ENCODE measurements at places on chromosomes 11 and 22.

DNA sequence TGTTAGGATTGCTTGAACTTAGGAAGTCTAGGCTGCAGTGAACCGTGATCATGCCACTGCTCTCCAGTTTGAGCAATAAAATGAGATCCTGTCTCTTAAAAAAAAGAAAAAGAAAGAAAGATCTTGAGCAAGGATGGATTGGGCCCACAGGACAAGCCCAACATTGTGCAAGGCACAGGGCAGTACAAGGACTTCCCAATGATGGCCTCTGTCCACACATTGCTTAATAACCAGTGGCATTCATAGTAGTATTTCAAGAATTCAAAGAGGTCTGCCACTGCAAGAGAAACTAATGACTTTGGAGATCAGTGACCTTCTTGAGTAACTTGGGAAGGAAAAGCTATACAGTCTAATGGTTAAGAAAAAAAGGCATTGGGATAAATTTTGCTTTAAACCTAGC, 44.6 kb downstream of the SEZ6L start:
- H3K36me3 ChIP-seq: no peaks in the 10 kb centered on the region
- no peaks in the 10 kb centered on the region for H3K4me1 ChIP-seq
- H3K27me3 ChIP-seq: no peaks in the 10 kb centered on the region

DNA sequence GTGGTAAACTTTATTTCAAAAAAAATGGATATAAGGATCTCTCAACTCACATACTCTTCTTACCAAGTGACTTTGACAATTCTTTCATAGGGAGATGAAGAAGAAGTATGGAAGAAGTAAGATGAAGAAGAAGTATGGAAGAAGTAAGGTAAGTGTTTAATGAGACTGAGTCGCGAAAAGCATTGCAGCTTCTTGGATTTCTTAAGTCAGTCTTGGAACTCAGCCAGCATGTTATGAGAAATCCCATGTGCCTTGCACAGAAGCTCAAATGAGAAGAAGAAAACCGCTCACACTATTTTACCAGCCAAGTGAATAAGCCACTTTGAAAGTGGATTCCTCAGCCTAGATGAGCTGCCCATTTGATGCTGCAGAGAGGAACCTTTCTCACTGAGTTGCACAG, 332.0 kb upstream of the CCDC179 start:
- H3K36me3 ChIP-seq: no peaks in the 10 kb centered on the region
- H3K27ac ChIP-seq: no peak overlapping the region
- H3K4me1 ChIP-seq: no peaks in the 10 kb centered on the region
- no peaks in the 10 kb centered on the region for H3K27me3 ChIP-seq
- DNase-seq: no peak

- H3K4me1 ChIP-seq: no peaks in the 10 kb centered on the region
- DNase-seq: no peak
- H3K36me3 ChIP-seq: no peaks in the 10 kb centered on the region
- no peak overlapping the region for H3K4me3 ChIP-seq
- no peak overlapping the region for H3K27ac ChIP-seq
- H3K27me3 ChIP-seq: no peaks in the 10 kb centered on the region
Observed at GRCh38 chr22:42033263-42034181, 34.9 kb downstream of the WBP2NL start.

DNA sequence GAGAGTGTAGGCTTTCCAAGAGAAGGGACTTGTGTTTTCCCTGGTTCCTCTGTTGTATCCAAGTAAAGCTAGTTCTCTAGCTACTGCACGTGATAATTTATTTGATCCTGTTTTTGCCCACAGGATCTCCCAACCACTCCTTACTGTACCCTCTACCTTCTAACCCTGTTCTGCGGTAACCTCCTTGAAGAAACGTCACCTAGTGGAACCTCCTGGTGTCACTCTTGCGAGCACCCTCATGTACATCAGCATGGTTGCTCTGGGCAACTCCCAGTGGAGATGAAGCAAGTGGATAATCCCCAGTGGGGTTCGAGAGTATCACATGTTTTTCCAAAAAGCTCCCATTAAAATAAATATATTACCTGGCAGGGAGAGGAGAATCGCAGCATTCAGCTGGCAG, 108.9 kb upstream of the CLMP start:
- no peak for DNase-seq
- peaks cover 6% of the 10 kb centered on the region for H3K4me1 ChIP-seq
- no peaks in the 10 kb centered on the region for H3K36me3 ChIP-seq
- no peaks in the 10 kb centered on the region for H3K27me3 ChIP-seq

DNA sequence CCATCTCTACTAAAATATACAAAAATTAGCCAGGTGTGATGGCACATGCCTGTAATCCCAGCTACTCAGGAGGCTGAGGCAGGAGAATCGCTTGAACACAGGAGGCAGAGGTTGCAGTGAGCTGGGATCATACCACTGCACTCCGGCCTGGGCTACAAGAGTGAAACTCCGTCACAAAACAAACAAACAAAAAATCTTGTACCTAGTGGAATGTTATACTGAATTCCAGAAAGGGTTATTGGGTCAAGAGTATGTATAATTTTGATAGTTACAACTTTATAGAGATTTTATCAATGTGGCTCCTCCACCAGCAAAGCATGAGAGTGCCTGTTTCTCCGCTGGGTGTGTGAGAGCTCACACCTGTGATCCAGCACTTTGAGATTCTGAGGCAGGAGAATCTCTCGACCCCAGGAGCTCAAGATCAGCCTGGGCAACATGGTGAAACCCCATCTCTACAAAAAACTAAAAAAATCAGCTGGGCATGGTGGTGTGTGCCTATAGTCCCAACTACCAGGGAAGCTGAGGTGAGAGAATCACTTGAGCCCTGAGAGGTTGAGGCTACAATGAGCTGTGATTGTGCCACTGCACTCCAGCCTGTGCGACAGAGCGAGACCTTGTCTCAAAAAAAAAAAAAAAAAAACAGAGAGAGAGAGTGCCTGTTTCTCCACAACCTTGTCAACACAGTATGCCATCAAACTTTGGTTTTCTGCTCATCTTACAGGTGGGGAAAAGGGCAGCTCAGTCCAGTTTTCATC, 12.7 kb upstream of the FOLR1 start:
- no peak for DNase-seq
- no peaks in the 10 kb centered on the region for H3K36me3 ChIP-seq
- no peak overlapping the region for H3K4me3 ChIP-seq
- H3K27me3 ChIP-seq: no peaks in the 10 kb centered on the region
- H3K27ac ChIP-seq: no peak overlapping the region
